ENCODE measurements at places on chromosomes 13 and 19.

- peak; percentile 24 for DNase-seq
Measured at GRCh38 chr13:107104631-107105030, 536.7 kb upstream of the ARGLU1 start.

DNA sequence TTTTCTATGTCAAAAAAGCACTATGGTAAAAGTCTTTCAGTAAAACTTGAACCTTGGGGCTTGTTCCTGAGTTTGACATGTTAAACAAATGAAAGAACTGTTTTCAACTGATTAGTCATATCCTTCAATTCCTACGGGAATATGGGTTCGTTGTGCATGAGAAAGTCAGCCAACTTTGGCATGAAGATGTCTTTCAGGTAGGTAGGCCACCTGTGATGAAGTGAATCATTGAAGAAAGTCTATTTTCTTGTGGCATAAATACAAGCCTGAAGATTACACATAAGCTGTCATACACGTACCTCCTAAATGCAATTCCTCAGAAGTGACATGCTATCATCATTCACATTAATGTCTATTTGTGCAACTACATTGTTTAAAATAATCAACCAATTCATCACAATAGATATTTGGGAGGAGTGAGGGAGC is 513.0 kb downstream of the IRS2 start:
- peak; percentile 53 for DNase-seq

- DNase-seq: no peak
Measured at GRCh38 chr19:58450856-58451357, 515 bp upstream of the ZNF324B start.

GRCh38 chr19:43300876-43301765 is 31.8 kb upstream of the PSG9 start:
- DNase-seq: no peak

- no peak for DNase-seq
Measured at GRCh38 chr19:16896146-16897028, 7.6 kb downstream of the F2RL3 start.

- DNase-seq: peak; percentile 44
Measured at GRCh38 chr19:10299545-10300458, 9.8 kb downstream of the ZGLP1 start.

GRCh38 chr13:27774651-27775050 is 17.6 kb upstream of the GSX1 start:
- no peak for DNase-seq

- peak; percentile 11 for DNase-seq
Measured at GRCh38 chr13:107258599-107259187, 690.8 kb upstream of the ARGLU1 start.

- no peak for DNase-seq
Measured at GRCh38 chr19:43553656-43554055, 20.7 kb downstream of the ZNF575 start.

- no peak for DNase-seq
Measured at GRCh38 chr19:40510526-40511115, 43.8 kb downstream of the SPTBN4 start.

GRCh38 chr13:99421758-99422585 is 79.3 kb upstream of the TM9SF2 start:
- no peak for DNase-seq

- peak; percentile 7 for DNase-seq
Measured at GRCh38 chr19:28727480-28728159, 485.3 kb downstream of the UQCRFS1 start.

DNA sequence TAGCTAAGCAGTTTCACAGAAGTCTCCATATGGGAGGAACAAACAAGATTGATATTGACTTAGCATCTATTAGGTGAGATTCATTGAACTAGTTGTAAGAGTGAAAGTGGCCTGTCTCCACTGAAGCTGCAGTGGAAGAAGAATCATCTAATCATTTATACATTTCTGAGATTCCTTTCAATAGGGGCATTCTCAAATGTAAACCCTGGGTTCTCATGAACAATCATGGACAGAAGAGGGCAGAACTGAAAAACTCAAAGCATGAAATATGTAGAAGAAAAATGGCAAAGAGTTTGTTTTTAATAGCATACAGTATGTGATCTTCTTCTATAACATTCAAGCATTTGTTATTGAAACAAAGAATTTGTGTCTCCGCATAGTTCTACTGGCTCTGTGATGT is 17.6 kb upstream of the POSTN start:
- peak; percentile 38 for DNase-seq

GRCh38 chr13:29196409-29197074 is 376.4 kb downstream of the MTUS2 start:
- DNase-seq: no peak

DNA sequence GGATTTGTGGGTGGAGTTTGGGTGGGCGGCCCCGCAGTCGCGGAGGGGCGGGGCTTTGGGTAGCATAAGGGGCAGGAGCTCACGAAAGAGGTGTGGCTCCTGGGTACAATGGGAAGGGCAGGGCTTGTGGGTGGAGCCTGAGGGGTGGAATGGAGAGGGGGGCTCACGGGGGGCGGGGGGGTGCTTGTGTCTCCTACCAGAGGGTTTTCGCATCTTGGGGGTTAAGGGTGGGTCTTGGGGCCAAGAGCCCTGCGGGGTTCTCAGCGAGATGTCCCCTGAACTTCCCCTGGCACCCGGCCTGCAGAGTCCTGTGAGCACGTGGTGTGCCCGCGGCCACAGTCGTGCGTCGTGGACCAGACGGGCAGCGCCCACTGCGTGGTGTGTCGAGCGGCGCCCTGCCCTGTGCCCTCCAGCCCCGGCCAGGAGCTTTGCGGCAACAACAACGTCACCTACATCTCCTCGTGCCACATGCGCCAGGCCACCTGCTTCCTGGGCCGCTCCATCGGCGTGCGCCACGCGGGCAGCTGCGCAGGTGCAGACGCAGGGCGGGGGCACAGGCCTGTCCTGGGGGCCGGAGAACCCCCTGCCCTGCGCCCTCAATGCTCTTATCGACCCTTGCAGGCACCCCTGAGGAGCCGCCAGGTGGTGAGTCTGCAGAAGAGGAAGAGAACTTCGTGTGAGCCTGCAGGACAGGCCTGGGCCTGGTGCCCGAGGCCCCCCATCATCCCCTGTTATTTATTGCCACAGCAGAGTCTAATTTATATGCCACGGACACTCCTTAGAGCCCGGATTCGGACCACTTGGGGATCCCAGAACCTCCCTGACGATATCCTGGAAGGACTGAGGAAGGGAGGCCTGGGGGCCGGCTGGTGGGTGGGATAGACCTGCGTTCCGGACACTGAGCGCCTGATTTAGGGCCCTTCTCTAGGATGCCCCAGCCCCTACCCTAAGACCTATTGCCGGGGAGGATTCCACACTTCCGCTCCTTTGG is 5.1 kb downstream of the FSTL3 start:
- DNase-seq: no peak

DNA sequence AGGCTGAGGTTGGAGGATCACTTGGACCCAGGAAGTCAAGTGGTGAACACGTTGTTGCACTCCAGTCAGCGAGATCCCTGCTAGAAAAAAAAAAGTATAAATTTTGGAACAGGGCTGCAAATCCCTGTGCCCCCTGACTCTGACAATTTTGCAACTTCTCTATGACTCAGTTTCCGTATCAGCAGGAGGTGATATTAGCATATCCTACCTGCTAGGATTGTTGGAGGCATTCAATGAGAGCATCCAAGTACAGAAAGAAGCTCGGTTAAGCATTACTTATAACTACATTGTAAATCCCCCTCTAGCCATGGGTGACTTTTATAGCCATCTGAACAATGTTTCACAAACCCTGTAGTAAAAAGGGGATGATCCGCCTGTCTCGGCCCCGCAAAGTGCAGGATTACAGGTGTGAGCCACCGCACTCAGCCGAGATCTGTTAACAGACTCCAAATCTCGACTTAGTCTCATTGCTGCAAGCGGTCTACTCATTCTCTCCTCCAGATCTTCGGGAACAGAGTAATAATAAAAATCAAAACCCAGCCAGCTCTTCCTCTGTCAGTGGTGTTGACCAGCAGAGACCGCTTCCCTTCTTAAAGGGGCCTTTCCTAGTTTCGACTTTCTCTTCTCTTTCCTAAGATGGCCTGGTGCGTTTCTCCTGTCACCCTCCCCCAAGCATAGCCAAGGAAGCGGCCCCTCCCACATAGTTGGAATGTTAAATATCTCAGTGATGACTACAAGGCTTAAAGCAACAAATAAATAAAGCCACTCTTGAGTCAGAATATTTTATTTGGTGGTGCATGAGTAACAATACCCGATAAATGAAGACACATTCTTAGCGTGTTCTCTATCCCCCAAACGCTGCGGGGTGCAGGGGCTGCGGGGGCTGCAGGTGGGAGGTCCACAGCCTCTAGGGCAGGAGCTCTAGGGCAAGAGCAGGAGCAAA is 10.3 kb upstream of the BICRA start:
- peak; percentile 98 for DNase-seq

DNA sequence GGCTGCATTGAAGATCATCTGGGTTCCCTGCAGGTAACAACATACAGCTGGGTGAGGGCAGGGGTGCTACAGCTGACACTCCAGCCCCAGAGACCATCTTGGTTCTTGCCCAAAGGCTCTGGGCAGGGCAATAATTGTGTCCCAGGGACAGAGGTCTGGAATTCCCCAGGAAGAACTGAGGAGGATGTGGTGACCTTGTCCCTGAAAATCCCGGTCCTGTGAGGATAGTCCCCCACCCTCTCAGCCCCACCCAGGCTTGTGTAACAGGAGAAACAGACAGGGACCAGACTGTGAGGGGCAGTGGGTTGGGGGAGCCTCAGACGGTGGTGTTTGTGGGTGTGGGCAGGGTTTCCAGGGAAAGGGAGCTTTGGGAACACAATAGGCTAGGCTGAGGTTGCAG is 63.5 kb downstream of the COLGALT1 start:
- DNase-seq: no peak

DNA sequence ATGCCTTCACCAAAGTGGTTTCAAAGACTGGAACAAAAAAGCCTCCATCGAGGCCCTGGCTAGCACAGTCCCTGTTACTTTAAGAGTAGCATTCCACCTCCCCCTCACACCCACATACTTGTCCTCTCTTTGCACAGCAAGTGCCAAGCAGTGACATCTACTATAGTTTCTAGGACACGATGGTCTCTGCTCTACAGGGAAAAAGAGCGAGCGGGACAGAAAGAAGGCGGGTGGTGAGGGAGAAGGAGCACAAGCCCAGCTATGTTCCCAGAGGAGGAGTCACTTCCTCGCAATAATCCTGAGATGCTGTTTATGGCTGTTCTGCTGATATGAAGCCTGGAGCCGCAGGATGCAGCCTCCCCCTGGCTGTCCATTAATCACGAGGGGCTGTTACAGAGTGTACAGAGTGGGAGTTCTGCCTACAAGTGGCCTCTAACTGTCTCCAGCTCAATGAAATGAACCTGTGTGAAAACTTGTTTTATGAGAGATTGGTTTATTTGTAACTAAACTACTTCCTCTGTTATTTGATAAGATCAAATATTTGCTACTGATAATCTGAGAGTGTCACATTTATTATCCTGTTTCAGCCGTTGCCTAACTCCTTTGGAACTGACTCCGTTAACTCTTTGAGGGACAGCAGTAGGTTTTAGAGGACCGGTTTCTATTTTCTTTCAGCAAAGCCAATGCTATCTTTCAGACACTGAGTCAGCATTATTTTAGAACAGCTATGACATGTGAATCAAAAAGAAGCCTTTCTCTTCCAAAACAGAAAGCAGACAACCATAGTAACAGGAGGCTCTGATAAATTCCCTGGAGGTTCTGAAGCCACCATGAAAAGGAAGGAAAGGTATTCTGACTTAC is 208.0 kb downstream of the SPRY2 start:
- peak; percentile 47 for DNase-seq

DNA sequence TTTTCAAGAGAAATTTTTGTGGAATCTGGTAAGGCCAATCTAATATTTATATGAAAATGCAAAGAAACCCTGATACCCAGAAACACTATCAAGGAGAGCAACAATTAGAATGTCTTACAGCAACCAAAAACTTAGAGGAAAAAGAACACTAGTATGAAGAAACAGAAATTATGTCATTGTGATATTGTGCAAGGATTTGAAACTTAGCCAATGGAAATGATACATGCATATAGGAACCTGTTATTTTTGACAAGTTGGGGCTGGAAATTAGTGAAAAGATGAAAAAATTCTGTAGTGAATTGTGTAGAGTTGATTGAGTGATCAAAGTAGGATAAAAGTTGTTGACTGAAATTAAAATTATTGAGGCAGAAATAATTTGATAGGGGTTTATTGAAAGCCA is 792.6 kb upstream of the SLITRK6 start:
- DNase-seq: no peak

DNA sequence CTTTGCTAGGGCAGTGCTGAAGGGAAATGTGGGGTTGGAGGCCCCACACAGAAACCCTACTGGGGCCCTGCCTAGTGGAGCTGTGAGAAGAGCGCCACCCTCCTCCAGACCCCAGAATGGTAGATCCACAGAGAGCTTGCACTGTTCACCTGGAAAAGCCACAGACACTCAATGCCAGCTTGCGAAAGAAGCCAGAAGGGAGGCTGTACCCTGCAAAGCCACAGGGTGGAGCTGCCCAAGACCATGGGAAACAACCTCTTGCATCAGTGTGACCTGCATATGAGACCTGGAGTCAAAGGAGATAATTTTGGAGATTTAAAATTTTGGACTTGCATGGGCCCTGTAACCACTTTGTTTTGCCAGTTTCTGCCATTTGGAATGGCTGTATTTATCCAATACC is 615.4 kb upstream of the MIR17HG start:
- no peak for DNase-seq

DNA sequence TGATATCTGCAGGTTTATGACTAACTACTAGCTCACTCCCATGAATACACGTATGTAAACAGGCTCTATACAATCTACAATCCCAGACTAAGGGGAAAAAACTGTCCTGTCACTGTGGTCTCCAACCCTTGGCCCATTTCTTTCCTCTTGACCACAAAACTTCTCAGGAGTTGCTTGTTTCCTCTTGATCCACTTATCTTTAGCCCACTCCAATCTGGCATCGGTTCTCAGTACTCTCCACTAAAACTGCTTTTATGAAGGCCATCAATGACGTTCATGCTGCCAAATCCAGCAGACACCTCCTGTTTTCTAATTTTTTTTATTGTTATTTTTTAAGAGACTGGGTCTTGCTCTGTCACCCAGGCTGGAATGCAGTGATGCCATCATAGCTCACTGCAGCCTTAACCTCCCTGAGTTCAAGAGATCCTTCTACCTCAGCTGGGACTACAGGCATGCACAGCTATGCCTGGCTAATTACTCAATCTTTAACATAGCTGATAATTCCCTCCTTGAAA is 31.9 kb upstream of the USPL1 start:
- peak; percentile 35 for DNase-seq

- DNase-seq: no peak
Measured at GRCh38 chr13:95091755-95092154, 209.5 kb downstream of the ABCC4 start.

DNA sequence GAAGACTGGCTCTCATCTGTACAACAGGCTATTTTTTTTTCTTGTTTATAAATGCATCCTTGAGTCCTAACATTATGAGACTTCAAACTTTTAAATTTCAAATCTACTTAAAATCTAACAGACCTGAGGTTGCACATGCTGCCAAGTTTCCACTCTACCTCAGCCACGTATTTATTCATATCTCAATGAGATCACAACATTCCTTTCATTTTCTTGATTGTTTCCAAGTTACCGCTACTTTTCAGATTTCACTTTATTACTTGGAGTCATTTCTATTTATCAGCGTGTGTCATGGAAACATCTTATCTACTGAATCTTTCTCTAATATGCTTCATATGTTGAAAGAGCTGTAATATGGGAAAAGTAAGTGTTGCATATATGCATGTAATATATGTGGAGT is 1257.5 kb upstream of the ATXN8OS start:
- peak; percentile 12 for DNase-seq

All from fibroblast of skin of right quadriceps (primary cell).